ENCODE measurements at places on chromosomes 7 and 10.

- no peak for DNase-seq
Measured at GRCh38 chr7:45650404-45651394, 76.5 kb downstream of the ADCY1 start.

GRCh38 chr7:112001091-112001826 lies 204.9 kb downstream of the DOCK4 start:
- peak; percentile 90 for DNase-seq

DNA sequence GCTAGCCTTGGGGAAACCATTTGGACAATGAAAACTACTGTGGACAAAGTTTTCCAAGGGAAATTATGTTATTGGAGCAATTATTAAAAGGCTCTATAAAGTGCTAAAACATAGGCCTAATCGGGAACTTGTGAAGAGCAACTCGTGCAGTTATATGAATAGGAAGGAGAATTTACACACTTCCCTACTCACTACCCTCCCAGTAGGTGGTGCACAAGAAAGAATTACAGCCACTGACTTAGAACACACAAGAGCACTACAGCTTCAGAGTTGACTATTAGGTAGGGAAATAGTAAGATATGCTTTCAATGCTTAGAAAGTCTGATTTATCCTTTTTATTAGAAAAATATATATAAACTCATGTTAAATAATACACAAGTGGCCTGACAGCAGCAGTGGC lies 47.2 kb downstream of the GSAP start:
- peak; percentile 70 for DNase-seq

GRCh38 chr7:16350634-16351033 lies 70.7 kb downstream of the CRPPA start:
- no peak for DNase-seq

DNA sequence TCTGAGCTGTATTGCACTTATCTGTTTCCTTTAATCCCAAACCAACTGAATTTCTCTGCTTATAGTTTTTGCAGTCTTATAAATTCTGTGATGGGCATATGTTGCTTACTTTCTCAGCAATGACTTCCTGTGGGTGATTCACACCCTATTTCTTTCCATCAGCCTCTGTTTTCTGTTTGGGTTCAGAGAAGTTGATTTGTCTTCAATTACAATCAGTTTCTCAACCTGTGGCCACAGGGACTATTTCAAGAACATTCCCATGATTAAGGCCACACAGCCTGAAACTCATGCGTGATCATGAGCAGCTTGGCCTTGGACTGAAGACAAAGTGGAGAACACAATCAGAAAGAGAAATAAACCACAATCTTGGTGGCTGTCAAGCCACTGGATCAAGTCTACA lies 1174.6 kb upstream of the C7orf33 start:
- DNase-seq = no peak

GRCh38 chr7:112079122-112079521 lies 127.1 kb downstream of the DOCK4 start:
- DNase-seq = no peak

DNA sequence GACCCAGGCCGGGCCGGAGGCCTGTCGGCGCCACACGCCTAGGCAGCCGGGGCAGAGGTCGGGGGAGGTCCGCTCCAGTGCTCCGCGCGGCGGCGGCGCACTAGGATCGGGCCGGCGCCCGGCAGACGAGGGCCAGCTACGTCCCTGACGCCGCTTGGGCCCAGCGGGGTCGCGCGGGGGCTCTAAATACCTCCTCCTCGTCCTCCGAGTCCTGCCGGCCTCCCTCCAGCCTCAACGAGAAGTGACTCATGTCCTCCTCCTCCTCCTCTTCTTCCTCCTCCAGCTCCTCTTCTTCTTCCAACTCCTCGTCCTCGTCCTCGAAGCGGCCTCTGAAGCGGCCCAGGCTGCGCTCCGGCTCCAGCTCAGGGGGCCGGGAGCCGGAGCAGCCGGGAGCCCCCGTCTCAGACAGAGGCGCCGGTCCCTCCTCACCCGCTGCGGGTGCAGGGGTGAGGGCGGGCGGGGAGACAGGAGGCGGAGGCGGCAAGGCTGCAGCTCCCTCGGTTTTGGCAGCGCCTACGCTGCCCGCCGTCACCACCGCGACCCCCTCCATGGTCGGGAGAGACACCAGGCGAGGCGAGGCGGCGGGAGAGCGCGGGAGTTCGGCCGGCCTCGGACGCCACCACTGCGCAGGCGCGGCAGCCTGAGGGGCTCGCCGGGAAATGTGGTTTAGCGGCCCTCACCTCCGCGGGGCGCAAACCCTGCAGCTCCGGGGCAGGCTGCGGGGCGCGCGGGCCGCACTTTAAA lies at the start of gene PCGF6:
Gene PCGF6 (minus strand): TSS at position 624 of the 744 bp plus-strand sequence. CDS start 74 bp downstream, at position 550.
- peak; percentile 72 for DNase-seq

DNA sequence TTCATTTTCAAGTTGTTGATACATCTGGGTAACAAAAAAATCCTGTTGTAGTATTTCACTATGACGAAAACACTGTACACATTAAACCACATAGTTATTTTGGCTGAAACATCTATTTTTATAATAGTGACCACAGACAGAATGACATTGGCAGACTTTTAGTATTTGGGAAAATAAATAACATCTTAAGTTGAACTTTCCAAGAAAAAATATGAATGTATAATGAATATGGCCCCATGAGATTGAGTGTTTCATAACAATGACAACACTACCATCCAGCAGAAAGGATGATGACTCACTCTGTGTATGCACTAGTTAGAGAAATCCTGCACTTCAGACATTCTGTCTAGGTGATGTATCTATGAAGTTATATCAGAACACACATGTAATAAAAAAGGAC lies 118.1 kb downstream of the SEMA3D start:
- DNase-seq = peak; percentile 22

GRCh38 chr7:55250313-55250712 lies 114.8 kb upstream of the LANCL2 start:
- DNase-seq = peak; percentile 78

DNA sequence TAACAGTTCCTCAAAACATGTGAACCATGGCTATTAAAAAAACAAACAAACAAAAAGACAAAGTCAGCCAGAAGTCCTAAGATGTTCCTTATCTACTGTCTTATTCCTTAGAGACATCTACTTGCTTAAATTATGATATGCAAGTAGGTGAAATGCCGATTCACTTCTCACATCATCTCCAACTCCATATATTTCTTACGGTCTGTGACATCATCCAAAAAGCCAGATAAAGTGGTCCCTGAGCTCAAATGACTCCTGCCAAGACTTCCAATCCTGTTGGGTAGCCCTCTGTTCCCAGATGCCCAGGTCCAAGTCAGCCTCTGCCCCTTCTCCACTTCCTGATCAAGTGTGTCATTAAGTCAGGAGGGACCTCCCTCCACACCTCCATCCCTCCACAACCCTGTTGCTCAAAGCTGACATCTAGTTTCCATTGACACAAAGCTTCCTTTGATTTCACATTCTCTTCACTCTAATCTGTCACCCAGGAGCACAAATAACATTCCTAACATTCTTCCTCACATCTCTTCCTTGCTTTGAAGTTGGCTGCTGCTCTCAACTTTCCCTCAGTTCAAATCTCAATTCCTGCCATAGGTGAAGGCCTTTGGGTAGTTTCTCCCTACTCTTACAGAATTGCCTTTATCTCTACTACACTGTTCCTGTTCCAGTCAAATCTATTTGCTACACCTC lies 56.1 kb upstream of the PDLIM1 start:
- peak; percentile 6 for DNase-seq

DNA sequence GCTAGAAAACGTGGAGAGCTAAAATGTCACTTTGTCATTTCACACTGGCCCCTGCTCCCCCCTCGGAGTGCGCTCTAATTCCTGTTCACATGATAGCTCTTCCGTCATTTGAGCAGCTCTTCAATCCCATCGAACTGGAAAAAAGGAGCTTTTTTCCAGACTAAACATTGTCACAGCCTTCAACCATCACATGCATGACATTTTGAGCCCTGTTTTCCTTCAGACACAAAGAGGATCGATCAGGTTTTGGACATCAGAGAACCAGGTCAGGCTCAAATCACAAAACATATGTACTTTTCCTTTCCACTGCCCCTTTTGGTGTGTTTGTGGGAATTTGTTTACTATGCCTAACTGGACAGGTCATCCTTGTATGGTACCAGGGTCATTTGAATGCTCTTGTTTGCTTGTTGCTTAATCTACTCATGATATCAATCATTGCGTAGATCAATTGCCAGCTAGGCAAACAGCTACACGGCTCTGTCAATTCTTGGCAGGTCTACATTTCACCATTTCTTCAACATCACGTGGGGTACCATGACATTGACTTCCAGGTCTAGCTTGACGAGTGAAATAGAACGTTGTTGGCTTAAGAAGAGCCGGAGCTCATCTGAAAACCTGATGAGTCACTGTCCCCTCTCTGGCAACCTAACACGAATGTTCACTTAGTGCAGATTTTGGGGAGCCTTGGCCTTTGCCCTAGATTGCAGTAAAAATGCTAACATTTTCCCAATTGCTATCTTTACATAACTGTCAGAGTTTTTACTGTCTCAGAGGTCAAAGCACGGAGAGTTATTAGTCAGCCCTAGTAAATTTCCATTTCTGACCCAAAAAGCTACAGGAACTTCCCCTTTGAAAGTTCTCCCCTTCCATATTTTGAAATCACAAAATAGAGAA lies 87.3 kb downstream of the LYZL2 start:
- no peak for DNase-seq

DNA sequence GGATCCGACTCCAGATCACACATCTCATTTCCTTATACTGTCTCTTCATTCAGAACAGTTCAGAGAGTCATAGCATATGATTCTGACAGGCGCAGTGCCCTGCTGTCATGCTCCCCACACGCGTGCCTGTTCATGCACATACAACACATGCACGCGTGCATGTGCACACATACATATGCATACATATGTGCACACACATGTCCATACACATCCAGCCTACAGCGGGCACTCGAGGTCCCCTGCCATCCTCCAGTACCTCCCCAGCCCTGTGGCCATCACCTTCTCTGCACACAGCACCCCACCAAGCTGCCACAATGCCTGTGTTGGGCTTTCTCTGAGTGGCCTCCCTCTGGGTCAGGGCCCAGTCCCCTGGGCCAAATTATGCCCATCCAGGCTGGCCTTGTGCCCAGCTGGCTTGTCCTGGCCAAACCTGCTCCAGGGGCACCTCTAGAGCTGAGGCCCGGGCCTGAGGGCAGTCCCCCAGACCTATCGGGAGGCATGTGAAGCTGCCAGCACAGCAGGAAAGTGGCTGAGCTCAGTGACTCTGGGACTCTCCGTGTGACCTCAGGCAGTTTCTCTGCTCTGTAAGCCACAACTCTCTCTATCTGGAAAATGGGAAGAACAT lies 49.4 kb upstream of the RET start:
- DNase-seq = no peak

- no peak for DNase-seq
Measured at GRCh38 chr10:130745821-130746220, 565.7 kb downstream of the TCERG1L start.

GRCh38 chr10:35042783-35043182 lies 47.4 kb downstream of the CUL2 start:
- DNase-seq = no peak

DNA sequence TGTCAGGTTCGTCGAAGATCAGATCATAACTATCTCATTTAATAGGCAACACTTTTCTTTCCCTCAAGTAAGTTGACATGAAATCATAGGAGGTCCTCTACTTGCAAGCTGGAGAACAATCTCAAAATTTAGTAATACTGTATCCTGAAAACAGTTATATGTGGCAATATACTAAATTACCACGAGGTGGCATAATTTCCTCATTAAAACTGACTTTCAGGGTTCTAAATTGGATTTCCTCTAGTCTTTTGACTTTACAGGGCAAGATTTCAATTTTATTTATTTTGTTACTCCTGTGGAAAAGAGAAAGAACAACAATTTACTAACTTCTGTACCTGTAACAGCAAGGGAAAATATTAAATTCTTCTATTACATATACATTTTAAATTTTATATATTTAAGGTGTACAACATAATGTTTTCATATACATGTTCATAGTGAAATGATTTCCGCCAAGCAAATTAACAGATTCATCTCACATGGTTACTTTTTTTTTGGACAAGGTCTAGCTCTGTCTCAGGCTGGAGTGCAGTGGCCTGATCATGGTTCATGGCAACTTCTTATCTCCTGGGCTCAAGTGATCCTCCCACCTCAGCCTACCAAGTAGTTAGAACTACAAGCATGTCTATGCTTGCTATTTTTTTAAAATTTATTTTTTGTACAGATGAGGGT lies 53.4 kb upstream of the CYP2C18 start:
- peak; percentile 55 for DNase-seq

GRCh38 chr10:51685768-51686167 lies 13.6 kb downstream of the CSTF2T start:
- no peak for DNase-seq

DNA sequence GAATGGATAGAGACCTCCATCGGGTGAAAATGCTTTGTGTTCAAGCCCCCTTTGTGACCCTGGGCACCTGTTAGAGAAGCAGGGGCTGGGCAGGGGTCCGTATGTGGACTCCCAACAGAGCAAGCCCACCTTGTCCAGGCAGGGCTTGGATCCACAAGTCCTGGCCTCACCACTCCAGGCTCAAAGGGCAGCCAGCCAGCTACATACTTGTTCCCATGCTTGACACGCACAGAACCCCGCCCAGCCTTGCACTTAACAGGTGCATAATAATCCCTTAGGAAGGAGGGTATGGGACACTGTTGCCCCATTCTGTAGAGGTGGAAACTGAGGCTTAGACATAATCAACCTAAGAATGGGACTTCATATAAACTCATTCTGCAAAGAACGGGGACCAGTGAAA lies 160.6 kb downstream of the PRKAG2 start:
- DNase-seq = no peak

DNA sequence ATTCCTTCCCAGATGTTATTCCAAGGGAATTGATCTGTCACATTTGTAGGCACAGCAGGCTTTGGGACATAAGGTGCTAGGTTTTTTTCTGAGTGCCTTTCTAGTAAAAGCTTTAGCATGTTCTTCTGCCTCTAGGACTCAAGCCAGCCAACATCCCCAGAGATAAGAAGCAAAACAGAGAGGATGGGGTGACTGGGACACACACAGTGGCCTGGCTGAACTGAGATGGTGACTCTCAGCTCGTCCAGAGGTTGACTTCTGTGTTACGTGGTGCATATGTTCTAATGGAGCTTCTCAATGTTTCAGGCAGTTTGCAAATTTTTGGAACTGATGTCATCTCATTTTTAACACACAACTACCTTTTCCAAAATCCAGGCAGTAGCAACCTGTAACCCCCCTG lies 188.1 kb upstream of the CELF2 start:
- no peak for DNase-seq

DNA sequence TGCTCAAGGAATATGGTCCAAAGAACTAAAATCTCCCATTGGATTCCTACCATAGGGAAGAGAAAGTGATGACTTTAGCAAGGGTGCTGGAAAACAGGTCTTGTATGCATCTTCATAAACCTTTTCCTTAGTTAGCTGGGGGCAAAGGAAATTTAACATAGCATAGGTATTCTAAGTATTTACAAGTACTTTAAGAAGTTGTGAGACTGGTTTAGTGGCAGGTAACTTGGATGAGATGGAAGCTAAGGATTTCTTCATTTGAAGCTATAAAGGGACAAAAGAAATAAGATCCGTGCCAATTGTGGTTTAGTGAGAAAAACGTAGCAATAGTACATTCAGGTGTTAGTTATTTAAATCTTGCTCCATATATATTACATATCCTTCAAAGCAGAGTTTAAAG lies 183.4 kb upstream of the TCF7L2 start:
- DNase-seq = no peak

- no peak for DNase-seq
Measured at GRCh38 chr7:67413670-67414069, 417.0 kb downstream of the TYW1 start.
